ENCODE measurements at places on chromosomes 3 and 15.

DNA sequence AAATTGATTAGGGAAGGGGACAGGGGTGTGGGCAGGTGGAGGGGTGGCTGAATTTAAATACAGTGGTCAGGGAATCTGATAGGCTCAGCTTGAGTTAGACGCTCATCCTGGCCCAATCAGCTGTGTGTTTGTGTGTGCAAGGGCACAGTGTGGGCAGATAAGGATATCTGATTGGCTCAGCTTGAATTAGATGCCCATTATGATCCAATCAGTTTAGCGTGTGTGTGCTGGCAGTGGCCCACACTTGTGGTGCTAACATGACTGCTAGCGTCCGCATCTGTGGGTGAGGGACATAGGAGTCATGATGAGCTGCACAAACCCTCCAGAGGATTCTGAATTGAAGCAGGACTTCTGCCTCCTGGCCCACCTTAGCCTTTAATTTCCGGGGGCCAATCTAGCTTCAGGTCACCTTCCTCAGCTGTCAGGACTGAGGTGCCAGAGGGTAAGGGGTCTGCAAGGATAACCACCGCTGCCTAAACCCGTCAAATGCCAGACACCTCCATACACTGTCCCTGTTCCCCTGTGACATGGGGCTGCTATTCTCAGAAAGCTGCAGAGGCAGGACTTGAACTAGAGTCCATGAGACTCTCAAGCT is 97.3 kb downstream of the CORO2B start:
- no peak for DNase-seq

DNA sequence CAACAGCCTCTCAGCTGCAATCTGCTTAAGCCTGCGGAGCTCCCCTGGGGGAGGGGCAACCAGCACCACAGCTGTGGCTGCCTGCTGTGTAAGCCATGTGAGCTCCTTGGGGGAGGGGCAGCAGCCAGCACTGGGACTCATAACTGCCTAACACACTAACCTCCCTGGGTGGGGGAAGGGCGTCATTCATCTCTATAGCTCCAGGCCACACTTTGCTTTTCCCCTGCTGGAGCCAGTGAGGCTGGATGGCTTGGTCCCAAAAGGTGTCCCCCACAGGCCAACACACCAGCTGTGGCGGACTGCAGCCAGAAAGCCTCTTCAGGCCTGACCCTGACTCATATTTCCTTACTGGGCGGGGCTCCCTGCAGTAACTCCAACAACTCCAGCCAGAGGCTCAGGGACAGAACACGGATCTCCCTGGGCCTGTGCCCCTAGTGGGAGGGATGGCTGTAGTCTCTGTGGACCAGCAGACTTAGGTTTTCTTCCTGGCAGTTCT is 129.8 kb downstream of the PPM1L start:
- DNase-seq = no peak

DNA sequence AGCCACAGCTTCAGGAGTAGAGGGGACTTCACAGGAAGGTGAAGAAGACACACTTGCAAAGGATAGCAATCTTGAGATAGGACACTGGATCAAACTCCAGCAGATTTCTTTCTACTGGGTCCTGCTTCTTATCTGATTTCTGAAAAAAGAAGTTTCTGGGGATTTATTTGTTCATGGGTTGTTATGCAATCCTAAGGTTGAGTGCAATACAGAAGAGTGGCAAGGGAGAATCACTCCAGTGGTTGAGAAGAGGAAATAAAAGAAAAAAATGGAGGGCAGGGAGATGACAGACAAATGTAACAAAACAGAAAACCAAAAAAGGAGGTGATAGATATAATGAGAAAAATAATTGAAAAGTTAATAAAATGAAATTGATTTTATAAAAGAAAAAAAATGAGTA is 858.3 kb downstream of the TUSC7 start:
- DNase-seq = no peak

DNA sequence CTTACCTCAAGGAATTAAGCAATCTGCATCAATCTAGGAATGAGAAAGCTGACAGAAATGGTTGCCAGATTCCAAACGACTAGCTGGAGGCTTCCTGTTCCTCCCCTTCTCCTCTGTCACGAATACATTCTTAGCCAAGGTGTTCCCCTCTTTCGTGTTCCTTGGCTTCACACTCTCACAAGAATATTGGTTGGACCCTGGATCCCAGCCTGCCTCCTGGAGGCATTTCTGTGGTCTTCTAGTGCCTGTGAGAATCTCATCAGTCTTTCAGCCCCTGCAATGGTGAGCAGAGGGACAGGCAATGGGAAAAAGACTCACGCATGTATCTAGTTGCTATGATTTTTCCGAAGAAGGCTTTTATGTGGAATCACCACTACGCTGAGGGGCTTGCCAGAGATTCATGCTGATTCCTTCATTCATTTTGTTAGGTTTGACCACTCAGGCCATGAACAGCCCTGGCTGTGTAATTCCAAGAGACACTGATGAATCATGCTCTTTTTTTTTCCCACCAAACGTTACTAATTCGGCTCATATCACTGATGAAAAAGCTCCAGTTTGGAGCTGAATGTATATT is 1.6 kb upstream of the P3H2 start:
- no peak for DNase-seq

GRCh38 chr3:123841476-123842238 is 42.5 kb downstream of the MYLK start:
- DNase-seq = no peak
